ENCODE measurements at places on chromosomes 16 and 17. TPM values are rescaled to one million over a fixed set of nuclear protein-coding genes. Genes with fewer than 3 reads are reported as not detected.

The PRAC1 gene
- not detected for polyA plus RNA-seq

The TEX19 gene
- polyA plus RNA-seq = 0.03 TPM

The SAMD14 gene
- 3.9 TPM for polyA plus RNA-seq

The SLC13A2 gene
- 0.02 TPM for polyA plus RNA-seq

The NOD2 gene
- 7.5 TPM for polyA plus RNA-seq

The HAS3 gene
- 14.0 TPM for polyA plus RNA-seq

The HOXB1 gene
- not detected for polyA plus RNA-seq

The ZNF689 gene
- 5.1 TPM for polyA plus RNA-seq

The LMF1 gene
- polyA plus RNA-seq = 9.1 TPM

The GP1BA gene
- polyA plus RNA-seq = 0.26 TPM

The CLEC18A gene
- 1.2 TPM for polyA plus RNA-seq

The PRR15L gene
- 64.2 TPM for polyA plus RNA-seq

The TP53TG3F gene
- polyA plus RNA-seq = 0.06 TPM

The SCARF1 gene
- 17.1 TPM for polyA plus RNA-seq

The ZPBP2 gene
- polyA plus RNA-seq = not detected

The ZBTB4 gene
- 26.5 TPM for polyA plus RNA-seq

Measured in lung (tissue), 17 donors.